ENCODE measurements at places on chromosomes 1 and 21. TPM values are rescaled to one million over a fixed set of nuclear protein-coding genes. Genes with fewer than 3 reads are reported as not detected.

IFI44L gene
- total RNA-seq, result 3.6 TPM

UTS2 gene
- total RNA-seq, result not detected

SIM2 gene
- total RNA-seq, result not detected

CHAF1B gene
- 1.3 TPM for total RNA-seq

GPATCH4 gene
- total RNA-seq, result 14.6 TPM

FGR gene
- 5.1 TPM for total RNA-seq

CHD5 gene
- total RNA-seq, result 0.05 TPM

PPP1R15B gene
- total RNA-seq, result 21.0 TPM

LRRC39 gene
- total RNA-seq, result 155 TPM

KLF17 gene
- total RNA-seq, result not detected

PTPN14 gene
- total RNA-seq, result 23.0 TPM

CBR1 gene
- total RNA-seq, result 28.5 TPM

DNM3 gene
- 1.8 TPM for total RNA-seq

WDR4 gene
- 6.5 TPM for total RNA-seq

KCNJ15 gene
- total RNA-seq, result 0.46 TPM

FAM151A gene
- 1.5 TPM for total RNA-seq

CFAP74 gene
- total RNA-seq, result not detected

UBASH3A gene
- not detected for total RNA-seq

PPFIA4 gene
- 22.2 TPM for total RNA-seq

LIX1L gene
- total RNA-seq, result 25.8 TPM

AGO4 gene
- total RNA-seq, result 16.5 TPM
